ENCODE measurements at places on chromosomes 4 and X.

- no peak for DNase-seq
Measured at GRCh38 chrX:29671421-29671820, 543.9 kb upstream of the MAGEB2 start.

GRCh38 chr4:10205223-10205622 is 88.6 kb upstream of the WDR1 start:
- no peak for DNase-seq

DNA sequence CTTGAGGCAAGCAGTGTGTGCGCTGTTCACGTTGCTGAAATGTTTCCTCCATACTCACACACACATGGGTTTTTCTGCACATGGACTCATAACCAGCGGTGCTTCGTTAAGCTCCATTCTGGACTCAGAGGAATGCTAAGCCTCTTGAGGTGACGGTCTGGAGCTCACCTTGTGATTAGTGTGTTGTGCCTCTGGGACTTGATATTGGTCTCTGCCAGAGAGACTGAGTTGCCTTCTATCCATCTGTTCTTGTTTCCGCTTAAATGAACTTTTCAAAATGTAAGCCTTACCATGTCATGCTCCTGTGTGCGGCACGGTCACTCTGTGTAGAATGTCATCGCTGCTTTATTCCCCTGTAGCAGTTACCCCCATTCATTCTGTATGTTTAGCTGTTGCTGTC is 42.5 kb downstream of the ADD1 start:
- DNase-seq: no peak

DNA sequence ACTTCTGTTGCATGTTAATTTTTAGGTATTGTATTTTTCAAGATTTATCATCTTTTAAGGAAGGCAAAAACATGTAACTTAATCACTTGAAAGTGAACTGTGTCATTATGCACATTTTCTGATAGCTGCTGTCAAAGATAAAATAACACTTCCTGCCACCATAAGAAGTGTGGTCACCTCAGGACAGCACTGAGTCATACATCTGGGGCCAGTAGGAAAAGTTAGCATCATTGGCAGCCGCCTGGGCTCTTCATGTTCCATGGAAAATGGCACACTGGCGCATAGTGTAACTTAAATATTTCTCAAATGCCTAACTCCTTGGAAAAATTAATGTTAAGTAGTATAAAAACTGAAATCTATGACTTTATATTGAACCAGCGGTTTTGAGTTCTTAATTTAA is 24.2 kb downstream of the CNKSR2 start:
- no peak for DNase-seq

- no peak for DNase-seq
Measured at GRCh38 chr4:52848254-52848653, 13.9 kb upstream of the RASL11B start.

GRCh38 chr4:81552086-81552485 is 80.4 kb upstream of the RASGEF1B start:
- no peak for DNase-seq

DNA sequence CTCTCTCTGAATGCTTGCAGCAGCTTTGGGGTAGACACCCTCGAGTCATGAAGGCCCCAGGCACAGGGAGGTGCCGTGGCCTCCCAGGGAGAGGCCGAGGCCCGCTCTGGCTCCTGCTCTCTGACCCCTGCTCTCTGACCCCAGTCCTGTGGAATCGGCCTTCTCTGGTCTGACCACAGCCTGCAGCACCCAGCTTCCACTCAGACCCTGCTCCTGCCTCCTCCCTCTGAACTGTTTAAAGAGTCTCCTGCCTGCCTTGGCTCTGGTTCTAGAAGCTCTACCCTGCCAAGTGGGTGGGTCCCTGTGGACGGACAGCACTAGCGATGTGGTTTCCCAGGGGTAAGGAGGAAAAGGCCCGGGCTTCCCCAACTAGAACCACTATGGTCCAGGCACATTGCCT is 78.2 kb upstream of the TMEM150C start:
- DNase-seq: no peak

GRCh38 chr4:87333267-87333666 is 10.6 kb upstream of the HSD17B13 start:
- DNase-seq: no peak

DNA sequence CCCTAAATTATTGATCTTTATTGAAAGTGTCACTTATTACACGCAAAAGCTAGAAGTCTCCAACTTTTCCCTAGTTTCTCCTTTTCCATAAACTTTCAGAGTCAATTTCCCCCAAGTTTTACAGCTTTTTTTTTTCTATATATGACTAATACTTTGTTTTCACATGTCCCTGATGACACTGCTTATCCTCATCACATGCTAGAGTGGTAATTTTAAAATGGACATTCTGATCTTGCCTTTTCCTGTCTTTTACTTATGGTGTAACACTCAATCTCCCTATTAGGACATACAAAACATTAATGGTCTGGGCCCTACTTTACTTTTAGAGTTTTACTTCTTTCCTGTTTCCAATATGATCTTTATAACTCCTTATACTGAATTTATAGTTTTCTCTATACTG is 112.6 kb downstream of the ANK2 start:
- DNase-seq: no peak

- DNase-seq: no peak
Measured at GRCh38 chr4:70243091-70243490, 694 bp downstream of the CSN3 start.

All from activated T-helper 9 cell treated with anti-CD3 and anti-CD28 coated beads, Interleukin-2, amount 50 U/mL, for 16 hours (primary cell).